Activated CD4-positive, alpha-beta T cell treated with anti-CD3 and anti-CD28 coated beads for 24 hours (primary cell): ENCODE measurements at places on chromosomes 2 and 18.

GRCh38 chr2:45024600-45025291 is 15.5 kb upstream of the SIX2 start:
- DNase-seq = no peak

DNA sequence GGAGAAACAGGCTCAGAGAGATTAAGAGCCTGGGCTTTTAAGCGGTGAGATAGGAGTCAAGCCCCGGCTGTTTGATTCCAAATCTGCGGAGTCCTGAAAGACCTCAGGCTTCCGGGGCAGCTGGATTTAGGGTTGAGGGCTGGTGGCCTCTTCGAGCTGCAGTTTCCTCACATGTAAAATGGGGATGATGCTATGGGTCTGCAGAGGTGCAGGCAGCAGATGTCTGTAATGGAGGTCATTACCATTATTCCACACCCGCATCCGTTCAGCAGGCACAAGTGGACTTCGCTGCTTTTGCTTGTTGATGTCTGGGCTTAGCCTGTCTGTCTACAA is 175.6 kb upstream of the HS6ST1 start:
- DNase-seq = no peak

DNA sequence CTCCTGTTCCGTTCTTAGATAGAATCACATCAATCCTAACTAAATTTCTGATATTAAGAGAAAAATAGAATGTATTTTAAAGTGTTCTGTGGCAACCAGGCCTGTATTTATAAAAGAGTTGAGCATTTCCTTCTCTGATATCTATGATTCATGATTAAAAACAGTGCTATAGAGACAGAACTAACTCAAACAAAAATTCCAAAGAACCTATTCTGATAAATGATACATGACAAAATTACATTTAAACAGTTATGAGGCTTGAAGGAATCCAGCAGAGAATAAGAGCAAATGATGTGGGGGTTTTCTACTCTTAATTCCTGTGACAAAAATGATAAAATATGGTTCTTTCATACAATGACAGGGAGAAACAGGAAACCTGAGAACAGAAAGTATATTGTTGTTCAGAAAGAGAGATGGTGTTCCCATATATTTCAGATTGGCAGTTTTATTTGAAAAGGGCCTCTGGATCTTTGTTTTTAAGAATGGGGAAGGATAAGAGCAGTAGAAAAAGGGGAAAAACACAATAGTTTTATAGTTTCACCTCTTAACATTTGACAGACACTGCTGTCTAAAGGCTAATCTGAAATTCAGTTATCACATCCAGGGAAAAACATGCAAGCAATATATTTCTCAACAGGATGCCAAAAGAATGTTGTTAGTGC is 944.3 kb downstream of the LRP1B start:
- DNase-seq = no peak

- DNase-seq = no peak
These were observed 60.7 kb downstream of the RND3 start for GRCh38 chr2:150426724-150427123.

DNA sequence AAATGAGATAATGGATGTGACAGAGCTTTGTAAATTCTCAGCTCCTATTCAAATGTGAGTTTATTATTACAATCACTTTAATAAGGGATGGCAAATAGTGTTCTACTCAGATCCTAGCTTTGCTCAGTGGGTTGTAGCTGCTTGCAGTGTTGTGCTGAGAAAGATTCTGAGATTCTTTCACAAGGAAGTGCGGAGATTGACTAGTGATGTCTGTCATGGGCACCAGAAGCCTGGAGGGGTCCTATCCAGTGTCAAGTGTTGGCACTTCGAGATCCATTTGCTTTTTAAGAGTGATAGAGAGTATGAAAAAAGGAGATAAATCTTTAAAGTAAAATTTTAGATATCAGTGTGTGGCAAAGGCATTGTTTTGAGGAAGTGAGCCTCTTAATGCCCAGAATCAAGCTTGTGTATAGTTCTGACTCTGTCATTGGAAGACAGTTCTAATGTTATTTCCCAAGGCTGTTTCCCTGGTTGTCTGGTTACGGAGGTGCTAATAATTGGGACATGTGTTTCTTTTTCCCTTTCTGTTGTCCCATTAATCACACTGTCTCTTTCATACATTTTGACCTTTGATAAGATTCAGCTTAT is 181.7 kb upstream of the SPRED2 start:
- no peak for DNase-seq

DNA sequence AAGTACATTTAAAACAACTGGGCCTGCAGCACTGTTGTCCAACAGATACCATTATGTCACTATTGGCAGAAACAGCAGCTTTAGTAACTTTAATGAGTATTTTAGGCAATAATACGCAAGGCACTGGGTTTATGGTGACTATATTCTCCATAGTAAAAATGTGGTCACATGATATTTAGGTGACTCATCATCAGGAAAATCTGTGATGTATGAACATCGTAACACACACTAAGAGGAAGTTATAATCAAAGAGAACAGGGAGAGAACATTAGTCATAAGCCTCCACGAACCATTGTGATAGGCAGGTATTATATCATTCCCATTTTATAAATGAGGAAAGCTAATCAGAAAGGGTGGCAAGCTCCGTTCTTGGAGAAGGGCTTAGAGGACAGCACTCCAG is 36.9 kb downstream of the RAPH1 start:
- DNase-seq = no peak

DNA sequence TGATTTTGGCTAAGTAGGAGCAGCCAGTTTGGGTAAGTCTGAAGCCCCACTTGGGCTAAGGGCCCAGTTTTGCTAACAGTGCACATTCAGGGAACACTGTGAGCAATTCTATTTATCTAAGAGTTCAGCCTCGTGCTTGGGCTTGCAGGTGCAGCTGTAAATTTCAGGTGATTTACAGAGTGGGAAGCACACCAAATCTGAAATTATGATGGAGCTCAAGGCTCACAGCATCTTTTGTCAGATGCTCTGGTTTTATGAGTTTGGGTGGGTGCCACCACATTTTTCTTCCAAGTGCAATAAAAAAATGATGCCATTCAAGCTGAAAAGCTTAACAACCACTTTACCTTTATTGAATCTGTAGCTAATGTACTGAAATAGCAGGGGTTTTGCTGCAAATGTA is 671.2 kb downstream of the LRRTM4 start:
- DNase-seq = no peak
